ENCODE measurements at places on chromosomes 6 and 20.

- DNase-seq: no peak
Observed at GRCh38 chr6:133034509-133035206, 206.5 kb upstream of the EYA4 start.

GRCh38 chr6:2900821-2901644, 2.1 kb downstream of the SERPINB9 start:
- no peak for DNase-seq

- DNase-seq: no peak
Observed at GRCh38 chr6:203661-204060, 88.6 kb upstream of the DUSP22 start.

DNA sequence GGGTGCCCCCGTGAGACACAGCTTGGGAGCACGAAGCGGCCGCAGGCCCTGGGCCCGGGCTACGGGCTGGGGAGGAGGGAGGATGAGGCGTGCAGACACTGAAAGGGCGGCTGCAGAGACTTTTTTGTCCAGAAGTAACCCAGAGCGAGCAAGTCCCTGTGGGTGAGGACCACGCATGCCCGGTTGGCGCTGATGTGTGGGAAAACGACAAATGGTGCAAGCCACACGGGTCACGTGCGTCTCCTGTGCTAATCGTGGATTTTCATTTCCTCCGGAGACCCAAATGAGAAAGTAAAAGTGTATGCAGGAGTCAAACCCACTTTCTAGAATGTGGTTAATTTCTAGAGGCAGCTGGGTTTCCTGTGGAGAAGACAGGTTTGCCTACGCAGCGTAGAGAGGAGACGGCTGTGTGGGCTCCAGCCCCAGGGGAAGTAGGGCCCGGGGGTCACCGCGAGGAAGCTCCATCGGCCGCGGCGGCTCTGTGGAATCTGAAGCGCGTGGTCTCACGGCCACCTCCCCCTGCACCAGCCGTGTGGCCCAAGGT, 19.0 kb downstream of the DLL1 start:
- DNase-seq: peak; percentile 85

DNA sequence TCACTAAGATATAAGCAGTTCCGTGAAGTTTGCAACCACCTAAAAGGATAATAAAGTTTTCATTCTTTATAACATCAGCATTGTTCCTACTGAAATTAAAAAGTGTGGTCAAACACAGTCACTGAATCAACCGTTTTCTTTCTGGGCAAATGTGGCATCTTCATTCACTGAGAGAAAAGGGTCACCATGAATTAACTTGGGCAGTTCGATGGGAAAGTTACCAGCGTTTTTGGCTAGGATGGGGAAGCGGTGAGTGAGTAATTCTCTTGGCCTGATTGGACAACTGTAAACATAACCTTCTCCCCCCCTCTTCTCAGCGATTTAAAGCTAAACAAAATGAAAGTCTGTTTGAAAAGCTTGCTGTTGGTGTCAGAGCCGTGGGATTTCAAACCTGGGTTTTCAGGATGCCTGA, 181.8 kb downstream of the SASH1 start:
- no peak for DNase-seq

GRCh38 chr6:91669154-91669870, 1082.4 kb upstream of the MAP3K7 start:
- DNase-seq: no peak

All from CD4-positive, alpha-beta T cell treated with Interleukin-4 for 1 hour (primary cell).